Calu3 (cell line): ENCODE measurements at places on chromosomes 3 and 15. TPM values are rescaled to one million over a fixed set of nuclear protein-coding genes. Genes with fewer than 3 reads are reported as not detected.

Gene MAGEF1
- 57.9 and 63.9 TPM in 2 replicates for total RNA-seq

Gene PPP1R14D
- total RNA-seq: 0.51 and 1.7 TPM in 2 replicates

Gene SMCO1
- total RNA-seq: not detected in 2 replicates

Gene STAB1
- 0.26 TPM in 1 of 2 replicates, not detected in the other for total RNA-seq

Gene XCR1
- total RNA-seq: not detected in 2 replicates

Gene GOLGA6D
- 0.27 TPM in 1 of 2 replicates, not detected in the other for total RNA-seq

Gene ZIC1
- not detected in 2 replicates for total RNA-seq

Gene GP9
- not detected in 2 replicates for total RNA-seq

Gene GOLGA8S
- 0.09 TPM in 1 of 2 replicates, not detected in the other for total RNA-seq

Gene CCDC54
- not detected in 2 replicates for total RNA-seq

Gene RASSF1
- total RNA-seq: 14.7 and 16.8 TPM in 2 replicates

Gene FEZF2
- total RNA-seq: not detected in 2 replicates

Gene CCR3
- 0.17 TPM in 1 of 2 replicates, not detected in the other for total RNA-seq

Gene OIP5
- 8.0 and 8.5 TPM in 2 replicates for total RNA-seq

Gene CLDN11
- 5.1 and 8.7 TPM in 2 replicates for total RNA-seq

Gene ERC2
- total RNA-seq: 0.73 and 1.3 TPM in 2 replicates

Gene RARB
- 29.8 and 31.3 TPM in 2 replicates for total RNA-seq

Gene FRMD5
- 7.0 and 10.9 TPM in 2 replicates for total RNA-seq

Gene MRPS22
- total RNA-seq: 79.5 and 82.4 TPM in 2 replicates

Gene WDR48
- 30.7 and 34.1 TPM in 2 replicates for total RNA-seq

Gene STRA6
- total RNA-seq: 5.9 and 8.4 TPM in 2 replicates
